Astrocyte of the spinal cord (primary cell): ENCODE measurements at places on chromosomes 5 and 9.
A peak's percentile ranks its signal among the peaks of the same experiment; 100 is the strongest.

GRCh38 chr5:156500755-156501154 lies 173.8 kb downstream of the SGCD start:
- DNase-seq, result no peak

DNA sequence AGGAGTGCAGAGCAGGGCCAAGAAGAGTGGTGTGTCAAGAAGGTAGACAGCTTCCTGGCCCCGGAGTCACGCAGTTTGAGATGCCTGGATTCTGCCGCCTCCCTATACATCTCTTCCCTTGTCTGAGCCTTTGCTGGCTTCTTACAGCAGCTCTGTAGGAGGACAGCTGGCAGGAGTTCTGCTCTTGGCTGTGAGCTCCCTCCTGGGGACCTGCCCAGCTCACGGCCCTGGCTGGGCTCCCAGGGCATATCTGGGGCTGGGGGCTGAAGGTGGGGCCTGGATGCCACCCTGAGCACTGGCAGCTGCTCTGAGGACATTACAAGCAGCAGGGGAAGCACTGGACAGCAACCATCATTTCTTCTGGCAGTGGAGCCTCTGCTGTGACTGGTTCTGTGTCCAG lies 786 bp upstream of the TSSK1B start:
- DNase-seq, result no peak

DNA sequence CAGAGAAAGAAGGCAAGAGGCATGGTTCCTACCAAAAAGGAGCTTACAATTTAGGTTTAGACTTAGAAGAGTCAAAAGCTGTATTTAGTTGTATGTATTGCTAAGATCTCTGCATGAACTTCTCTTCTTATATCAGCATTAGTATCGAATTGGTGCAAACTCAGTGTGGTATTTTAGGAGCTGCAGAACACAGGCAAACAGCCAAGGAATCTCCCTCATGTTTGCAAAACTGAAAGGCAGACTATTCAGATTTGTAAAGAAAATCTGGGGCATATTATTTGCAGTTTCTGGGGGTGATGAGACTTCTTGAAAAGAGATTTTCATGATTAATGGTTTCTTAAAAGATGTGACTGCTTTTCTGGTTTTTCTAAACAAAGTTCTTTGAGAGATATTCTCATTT lies 252.7 kb downstream of the CEMIP2 start:
- no peak for DNase-seq

DNA sequence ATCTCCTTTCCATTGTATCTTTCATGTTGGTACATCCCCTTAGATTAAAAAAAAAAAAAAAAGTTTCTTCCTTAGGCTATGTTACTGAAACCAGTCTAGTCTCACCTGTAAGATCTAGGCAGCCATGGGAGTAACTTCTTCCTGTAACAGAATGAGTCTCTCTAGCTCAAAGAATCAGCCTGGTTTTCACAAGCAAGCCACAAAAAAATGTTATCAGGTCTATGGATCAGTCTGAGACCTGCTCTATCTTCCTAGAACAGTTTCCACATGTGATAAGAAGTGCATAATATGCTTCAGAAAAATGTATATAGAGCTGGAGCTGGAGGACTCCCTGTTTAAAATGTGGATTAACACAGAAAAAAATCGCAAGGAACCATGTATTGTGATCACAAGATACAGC lies 53.8 kb downstream of the ARRDC3 start:
- no peak for DNase-seq

GRCh38 chr5:10825897-10826644 lies 65.0 kb upstream of the DAP start:
- DNase-seq, result no peak

DNA sequence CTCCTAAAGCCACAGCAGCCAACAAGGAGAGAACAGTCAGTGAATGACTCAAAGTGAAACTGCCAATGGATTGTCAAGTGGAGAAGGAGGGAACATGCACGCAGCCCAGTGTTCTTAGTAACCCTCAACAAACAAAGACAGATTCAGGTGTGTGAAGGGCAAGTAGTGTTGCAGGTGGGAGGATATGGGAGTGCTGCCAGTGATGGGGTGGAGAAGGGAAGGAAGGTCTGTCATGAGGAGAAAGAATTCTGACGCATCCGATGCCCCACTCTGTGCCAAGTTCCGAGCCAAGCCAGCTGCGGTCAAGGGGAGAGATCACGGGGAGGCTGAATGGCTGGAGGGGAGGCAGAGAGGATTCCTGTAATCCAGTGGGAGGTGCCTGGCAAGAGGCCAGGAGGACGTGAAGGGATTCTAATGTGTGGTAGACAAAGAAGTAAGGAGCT lies 56.5 kb downstream of the CAST start:
- no peak for DNase-seq

DNA sequence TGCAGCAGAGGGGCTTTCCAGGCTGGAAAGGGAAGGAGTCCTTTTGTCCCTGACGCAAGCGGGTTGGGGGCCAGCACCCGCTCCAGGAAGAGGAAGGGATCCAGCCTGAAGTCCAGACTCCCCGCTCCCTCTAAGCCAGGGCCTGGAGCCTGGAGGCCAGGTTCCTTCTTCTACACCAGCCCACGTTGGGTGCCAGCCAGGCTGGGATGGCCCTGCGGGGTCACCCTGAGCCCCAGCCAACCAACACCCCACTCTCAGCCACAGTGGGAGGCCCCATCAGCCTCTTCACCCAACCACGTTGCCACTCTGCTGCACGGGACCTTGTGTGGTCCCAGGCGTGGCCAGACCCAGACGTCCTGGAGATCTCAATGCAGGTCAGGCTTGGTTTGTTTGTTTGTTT lies 970 bp upstream of the FUT7 start:
- DNase-seq, result no peak

- peak; percentile 22 for DNase-seq
Observed at GRCh38 chr5:164302533-164303235, 797.3 kb downstream of the MAT2B start.
